ENCODE measurements at places on chromosomes 4 and X.

GRCh38 chr4:141711211-141711610, 74.8 kb downstream of the IL15 start:
- peak; percentile 18 for DNase-seq

DNA sequence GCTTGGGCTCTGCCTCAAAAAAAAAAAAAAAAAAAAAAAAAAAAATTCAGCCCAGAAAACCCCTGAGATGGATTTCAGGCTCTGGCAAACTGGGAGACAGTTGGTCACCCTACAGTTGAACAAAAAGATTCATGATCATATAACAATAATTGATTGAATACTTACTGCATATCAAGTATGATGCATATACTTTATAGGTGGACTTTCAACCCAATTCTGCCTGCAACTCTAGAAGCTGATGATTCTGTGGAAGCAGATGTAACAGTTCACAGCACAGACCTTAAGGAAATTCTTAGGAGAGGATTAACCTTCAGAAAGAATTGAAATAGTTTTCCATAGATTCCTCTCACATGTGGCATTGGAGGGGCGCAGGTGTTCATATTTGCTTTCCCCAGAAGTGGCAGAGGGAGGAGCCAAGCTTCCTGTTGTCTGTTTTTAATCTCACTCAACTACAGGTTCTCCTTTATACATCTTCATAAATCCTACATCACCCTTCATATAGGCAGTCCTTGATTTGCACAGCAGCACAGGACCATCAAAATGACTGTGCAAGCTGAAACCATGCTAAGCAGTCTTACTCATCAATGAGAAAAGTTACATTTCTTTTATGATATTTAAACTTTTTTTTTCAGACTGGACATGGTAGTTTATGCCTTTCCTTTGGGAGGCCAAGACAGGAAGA, 149.4 kb upstream of the KLF3 start:
- no peak for DNase-seq

DNA sequence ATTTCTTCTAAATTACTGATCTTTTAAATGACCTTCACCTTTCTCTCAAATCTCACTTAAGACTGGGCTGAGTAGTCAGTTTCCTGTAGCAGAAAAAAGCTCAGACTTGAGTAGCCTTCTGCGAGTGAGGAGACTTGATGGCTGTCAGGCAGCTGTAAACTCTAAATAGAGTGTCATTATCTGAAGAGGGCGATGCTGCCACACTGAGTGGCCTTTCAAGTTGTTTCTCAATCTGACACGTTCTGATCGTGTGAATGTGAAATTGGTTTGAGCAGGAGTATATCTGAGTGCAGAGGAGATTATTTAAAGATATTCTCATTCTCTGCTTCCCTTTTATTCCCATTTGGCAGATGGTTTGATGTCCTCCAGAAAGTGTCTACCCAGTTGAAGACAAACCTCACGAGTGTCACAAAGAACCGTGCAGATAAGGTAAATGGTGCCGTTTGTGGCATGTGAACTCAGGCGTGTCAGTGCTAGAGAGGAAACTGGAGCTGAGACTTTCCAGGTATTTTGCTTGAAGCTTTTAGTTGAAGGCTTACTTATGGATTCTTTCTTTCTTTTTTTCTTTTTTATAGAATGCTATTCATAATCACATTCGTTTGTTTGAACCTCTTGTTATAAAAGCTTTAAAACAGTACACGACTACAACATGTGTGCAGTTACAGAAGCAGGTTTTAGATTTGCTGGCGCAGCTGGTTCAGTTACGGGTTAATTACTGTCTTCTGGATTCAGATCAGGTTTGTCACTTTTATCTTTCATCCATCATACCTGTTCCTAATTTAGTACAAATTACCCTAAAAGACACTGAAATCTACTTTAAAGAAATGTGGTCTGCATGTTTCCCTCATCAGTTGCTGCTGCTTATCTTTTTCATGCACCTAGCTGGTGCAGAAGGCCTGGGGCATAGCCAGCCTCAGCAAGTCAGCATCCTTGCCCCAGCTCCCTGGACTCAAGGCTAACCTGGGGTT, 74.3 kb upstream of the MSANTD1 start:
- no peak for DNase-seq

- no peak for DNase-seq
Observed at GRCh38 chr4:26326791-26327190, 6.0 kb downstream of the RBPJ start.

DNA sequence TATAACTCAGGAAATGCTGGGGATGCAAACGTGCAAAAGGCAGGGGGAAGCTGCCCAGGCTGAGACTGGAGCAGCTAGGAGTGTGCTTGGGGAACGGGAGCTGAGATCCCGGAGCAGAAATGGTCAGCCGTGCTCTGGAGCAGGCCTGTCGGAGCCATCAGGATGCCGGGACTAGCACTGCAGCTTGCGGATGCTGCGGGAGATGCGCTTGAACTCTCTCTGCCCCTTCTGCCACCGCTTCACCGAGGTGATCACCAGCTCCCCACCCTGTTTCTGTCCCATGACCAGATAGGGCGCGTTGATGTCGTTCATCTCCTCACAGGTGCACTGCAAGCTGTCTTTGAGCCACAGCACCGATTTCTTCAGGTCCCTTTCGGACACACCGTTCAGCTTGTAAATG, 7.6 kb downstream of the SFRP2 start:
- no peak for DNase-seq

GRCh38 chr4:40594261-40595178, 35.1 kb downstream of the RBM47 start:
- no peak for DNase-seq

DNA sequence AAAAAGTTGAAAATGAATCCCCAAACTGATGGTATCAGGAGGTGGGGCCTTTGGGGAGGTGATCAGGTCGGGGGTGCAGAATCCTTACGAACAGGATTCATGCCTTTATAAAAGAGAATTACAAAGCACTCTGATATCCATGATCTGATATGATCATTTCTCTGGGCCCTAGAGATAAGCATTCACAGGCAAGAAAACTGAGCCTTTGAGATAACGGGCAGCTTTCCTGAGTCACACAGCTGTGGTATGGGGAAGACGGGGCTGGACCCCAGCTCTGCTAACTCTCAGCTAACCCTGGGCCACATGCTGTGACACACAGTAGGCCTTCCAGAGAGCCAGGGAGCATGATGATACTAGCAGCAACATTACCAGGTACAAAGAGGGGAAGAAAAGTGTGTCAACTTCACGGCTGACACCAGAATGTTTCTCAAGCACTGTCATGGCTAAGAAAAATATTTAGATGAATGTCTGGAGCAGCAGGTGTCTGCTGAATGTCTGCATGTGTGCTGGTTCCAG, 85.1 kb downstream of the SLC2A9 start:
- no peak for DNase-seq

DNA sequence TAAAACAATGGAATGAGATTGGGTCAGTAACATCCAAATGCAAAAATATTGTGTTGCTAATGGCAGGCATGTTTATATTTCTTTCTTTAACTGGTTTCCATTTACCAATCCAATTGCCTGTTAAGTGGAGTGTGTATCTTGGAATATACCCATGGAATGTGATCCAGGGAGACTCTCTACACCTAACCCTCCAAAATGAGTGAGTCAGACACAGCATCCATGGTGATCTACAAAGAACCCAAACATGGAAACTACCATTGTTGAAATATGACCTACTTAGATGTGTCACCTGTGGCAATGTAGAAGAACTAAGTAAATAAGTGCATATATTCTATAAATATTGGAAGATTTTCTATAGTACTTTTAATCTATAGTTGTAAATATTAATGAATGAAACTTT, 110.3 kb downstream of the AREG start:
- DNase-seq = no peak

- DNase-seq = no peak
Observed at GRCh38 chr4:119722670-119723069, 94.1 kb upstream of the PDE5A start.

- peak; percentile 15 for DNase-seq
Observed at GRCh38 chrX:68989865-68990606, 161.2 kb downstream of the EFNB1 start.

DNA sequence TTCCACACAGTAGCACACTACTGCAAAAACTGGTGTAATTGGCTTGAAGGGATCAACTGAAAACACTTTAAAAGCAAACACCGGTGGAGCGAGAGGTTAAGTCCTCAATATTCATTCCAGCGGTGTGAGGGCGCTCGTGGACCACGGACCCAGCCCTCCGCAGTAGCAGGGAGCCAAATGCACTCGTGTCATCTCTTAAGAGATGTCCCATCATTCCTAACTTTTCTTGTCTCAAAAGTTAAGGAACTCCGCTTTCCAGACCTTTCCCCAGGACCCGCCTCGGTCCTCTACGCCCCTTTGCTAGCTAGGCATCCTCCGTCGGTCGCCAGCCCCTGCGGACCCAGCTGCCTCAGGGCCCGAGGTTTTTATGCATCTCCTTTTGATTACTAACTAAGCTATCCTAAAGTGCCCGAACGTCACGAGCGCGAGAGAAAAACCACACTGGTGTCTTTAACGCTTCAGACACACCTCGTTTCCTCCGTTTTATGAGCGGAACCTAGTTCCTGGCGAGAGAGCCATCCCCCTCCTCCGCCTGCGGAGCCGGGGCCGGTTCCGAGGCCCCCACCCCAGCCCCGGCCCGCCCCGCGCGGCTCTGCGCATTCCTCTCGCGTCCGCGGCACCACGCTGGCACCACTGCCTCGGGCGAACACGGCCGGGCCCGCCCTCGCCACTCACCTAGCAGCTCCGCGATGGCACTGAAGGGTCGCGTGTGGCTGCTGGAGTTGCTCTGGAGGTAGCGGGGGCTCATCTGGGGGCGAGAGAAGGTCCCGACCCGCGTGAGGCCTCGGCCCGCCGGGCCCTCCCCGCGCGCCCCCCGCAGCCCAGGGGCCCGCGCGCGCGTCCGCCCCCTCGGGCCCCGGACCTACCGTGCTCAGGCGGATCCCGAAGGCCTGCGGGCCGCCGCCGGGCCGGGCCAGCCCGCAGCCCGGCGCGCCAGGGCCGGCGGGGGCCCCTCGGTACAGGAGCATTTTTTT, 723 bp downstream of the MORC4 start:
- peak; percentile 11 for DNase-seq

DNA sequence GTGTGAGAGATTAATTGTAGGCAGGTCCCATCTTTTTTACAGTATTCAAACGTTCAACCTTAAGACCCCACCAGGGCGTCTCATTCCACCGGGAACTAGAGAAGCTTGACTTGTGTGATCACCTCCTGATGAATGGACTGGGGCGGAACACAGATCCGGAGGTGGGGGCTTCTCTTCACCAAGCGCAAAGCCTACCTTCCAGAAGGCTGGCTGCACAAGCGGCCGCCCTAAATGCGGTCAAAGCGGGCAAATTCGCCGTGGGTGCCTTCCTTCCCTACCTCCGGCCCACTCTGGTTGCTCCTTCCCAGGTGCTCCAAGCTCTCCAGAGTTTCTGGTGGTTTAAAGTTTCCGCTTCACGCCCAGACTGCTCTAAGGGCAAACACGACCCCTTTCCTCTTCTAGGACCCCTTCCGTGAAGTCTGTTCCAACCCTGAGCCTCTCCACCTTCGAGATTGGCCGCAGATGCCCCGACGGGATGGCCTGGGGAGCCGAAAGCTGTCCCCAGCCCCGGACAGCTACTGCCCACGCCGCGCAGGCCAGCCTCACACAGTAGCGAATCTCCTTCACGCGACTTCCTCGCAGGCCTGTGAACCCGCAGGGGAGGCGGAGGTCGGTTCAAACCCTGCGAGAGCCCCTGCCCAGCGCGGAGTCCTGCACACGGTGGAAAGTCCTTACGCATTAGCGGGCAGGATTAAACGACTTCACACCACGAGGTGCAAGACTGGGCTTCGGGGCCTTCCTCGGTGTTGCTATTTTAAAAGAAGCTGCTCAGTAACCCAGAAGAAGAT, 1.6 kb upstream of the WWC2 start:
- DNase-seq = no peak

GRCh38 chrX:93319609-93320008, 353.8 kb downstream of the NAP1L3 start:
- no peak for DNase-seq

DNA sequence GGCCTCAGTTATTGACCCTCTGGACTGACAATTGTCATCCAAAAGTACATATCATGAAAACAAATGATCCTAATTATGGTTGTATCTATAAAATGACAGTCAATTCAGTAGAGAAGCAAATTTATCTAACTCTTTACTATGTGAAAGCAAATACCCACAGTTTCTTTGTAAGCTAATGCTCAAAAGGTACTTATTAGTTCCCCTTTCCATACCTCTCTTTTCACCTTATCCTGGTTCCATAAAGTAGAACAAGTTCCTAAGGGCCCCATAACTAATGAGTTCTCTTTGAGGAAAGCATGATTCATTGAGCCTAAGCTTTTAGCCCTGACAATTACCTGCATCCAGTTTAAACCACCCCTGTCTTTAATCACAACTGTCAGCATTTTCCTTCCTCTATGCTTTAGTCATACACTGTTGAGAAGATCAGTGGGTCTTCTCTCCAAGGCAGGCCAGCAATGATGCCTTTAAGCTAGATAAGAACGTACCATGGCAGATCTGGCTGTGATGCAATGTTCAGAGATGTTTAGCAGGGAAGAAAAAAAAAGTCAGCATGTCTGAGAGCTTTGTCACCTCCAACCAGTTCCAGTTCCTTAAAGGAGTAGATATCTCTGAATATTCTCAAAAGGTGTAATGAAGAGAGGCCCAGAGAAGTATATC, 179.7 kb upstream of the RASGEF1B start:
- no peak for DNase-seq

- no peak for DNase-seq
Observed at GRCh38 chr4:6548882-6549230, 26.1 kb upstream of the MAN2B2 start.

DNA sequence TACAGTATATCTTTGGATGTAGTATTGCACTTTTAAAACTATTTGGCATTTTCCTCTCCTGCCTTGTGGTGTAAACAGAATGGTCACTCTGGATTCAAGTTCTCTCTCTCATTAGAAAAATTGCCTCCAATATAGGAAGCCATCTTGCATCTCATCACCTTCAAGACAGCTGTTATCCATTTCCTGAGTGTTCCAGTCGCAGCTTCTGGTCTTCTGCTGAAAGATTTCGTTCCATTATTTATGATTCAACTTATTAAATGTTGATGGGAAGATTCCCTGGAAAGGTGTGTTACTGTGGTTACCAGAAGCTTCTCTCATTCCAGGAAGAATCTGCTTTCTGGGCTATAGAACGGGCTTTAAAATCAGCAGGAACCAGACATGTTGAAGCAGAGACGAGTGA, 568.3 kb upstream of the SLIT2 start:
- DNase-seq = no peak

DNA sequence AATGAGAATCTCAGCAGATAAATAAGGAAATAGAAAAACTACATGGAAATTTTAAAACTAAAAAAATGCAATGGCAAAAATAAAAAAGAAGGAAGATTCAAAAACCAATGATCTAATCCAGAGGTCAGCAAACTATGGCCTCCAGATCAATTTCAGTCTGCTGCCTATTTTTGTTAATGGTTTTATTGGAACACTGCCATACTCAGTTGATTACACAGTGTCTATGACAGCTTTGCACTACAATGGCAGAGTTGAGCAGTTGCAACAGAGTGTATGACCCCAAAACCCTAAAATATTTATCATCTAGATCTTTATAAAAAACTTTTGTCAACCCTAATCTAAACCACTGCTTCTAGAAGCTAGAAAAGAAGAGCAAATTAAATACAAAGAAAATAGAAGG, 170.3 kb downstream of the RAB28 start:
- no peak for DNase-seq

All from COLO829 (cell line).